ENCODE measurements at places on chromosomes 13 and 19.

DNA sequence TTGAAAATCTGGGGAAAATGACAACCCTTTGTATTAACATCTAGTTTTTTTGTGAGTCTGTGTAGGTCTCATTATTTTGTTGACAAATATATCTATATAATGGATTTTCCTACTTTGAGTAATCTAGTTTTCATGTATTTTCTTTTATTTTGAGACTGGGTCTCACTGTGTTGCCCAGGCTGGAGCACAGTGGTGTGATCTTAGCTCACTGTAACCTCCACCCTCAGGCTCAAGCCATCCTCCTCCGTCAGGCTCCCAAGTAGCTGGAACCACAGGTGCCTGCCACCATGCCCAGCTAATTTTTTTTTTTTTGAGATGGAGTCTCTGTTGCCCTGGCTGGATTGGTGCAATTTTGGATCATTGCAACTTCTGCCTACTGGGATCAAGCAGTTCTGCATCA, 9.2 kb downstream of the ZNF525 start:
- ATAC-seq, result no peak

GRCh38 chr19:8612807-8613171, 2.3 kb upstream of the ADAMTS10 start:
- peak; percentile 39 for ATAC-seq

- no peak for ATAC-seq
Measured at GRCh38 chr13:112013665-112014064, 53.3 kb upstream of the SOX1 start.

DNA sequence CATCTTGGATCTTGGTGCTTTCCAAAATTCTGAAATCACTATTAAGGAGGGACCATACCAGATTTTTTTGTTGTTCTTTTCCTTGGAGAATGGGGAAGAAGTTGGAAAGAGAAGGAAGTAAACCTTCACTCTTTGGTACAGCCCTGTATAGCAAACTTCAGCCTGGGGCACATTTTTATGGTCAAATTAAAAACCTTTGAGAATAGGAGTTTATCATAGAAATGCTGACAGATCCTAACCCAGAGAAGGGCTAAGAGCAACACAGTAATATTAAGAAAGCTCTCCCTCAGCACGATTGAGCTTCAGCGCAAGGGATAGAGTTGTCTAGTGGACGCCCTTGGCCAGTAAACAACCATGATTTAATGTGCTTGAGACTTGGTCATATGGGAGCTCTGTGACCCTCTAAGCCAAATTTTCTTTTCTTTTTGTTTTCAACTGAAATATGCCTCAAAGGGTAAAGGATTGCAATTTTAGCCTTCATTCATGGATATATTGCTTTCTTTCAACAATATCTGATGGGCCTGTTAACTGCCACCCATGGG, 294.3 kb upstream of the MAB21L1 start:
- ATAC-seq, result no peak

GRCh38 chr13:21365574-21365973, 93.5 kb downstream of the ZDHHC20 start:
- no peak for ATAC-seq

DNA sequence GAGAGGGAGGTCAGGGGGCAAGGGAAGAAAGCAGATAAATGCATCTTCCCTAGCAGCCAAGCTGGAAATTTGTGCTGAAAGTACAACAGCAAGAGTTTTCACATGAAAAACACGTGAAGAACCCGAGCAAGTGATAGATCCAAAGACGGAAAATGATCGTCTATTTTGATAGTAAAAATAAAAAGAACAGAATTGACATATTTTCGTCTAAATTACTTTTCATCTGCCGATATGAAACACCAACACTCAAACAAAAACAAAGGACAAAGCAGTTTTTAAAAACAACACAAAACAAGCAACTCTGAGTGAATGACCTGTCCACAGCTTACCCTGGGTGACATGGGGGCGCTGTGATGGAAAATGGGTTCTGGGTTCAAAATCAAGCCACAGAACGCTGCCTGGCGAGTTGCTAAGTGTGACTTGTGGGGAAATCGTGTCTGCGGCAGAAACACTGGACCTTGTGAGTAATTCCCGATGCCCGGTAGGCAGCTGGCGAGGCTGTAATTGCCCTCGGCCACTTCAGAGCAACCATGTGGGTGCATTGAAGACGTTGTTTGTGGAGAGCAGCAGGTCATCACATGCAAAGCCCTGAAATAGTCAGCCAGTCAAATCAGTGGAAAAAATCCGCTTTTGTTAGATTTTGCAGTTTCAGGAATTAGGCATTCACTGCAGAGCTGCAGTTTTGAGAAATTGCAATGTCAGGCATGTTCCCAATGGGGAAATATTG, 7.4 kb downstream of the SOX1 start:
- no peak for ATAC-seq

- ATAC-seq, result no peak
Measured at GRCh38 chr13:48072304-48072703, 22.6 kb downstream of the MED4 start.

Measured in stimulated activated memory B cell treated with anti-CD40 and anti-IgM and Interleukin-4, amounts not matched to agents 10 μg/mL and 1 μg/mL and 100 μg/mL, for 72 hours (primary cell).